ENCODE measurements at places on chromosomes 2 and 18. TPM values are rescaled to one million over a fixed set of nuclear protein-coding genes. Genes with fewer than 3 reads are reported as not detected.
A peak's percentile ranks its signal among the peaks of the same experiment; 100 is the strongest.

GRCh38 chr2:130869441-130870160, 32.9 kb downstream of the ARHGEF4 start:
- peaks cover 14% of the 10 kb centered on the region for H3K27me3 ChIP-seq
- no peak overlapping the region for H3K27ac ChIP-seq
- H3K4me3 ChIP-seq, result no peak overlapping the region
- no peak for DNase-seq
- no peaks in the 10 kb centered on the region for H3K36me3 ChIP-seq

DNA sequence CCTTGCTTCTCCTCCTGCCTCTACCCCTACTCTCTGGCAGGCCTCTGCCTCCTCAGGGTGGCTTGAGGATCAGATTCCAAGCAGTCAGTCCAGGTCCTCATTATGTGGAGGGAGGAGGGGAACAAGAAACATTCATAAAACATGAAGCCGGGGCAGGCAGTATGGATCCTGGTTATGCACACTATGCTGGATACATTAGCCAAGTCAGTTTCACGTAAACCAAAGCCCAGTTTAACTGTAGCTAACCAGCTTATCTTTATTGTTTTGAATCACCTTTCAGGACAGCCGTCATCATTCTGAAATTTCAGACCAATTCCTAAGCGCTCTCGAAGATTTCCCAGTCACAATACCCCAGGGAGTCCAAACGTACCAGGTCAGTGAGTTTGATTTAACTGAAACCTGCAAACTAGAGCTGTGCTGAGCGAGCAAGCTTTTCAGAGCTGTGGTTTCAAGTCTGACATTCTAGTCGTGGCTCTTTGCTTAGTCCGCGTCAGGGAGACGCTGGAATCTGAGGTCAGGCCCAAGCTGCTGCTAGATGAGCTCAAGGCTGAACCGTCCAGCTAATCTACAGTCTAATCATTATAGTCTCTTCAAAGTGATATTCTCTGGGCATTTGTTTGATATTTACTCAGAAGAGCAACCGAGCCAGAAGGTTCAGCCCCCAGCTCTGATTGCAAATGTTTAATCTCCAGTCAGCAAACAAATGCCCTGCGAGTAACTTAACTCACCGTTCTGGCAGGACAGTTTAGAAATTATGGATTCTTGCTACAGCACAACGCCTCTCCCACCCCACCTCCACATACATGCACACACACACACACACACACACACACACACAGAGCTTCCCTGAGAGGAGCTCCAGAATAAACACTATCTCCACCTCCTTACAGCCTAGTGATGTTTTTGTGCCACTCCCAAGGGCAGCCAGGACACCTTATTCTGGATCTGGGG, 63.8 kb upstream of the BZW1 start:
- H3K4me1 ChIP-seq, result peaks cover 38% of the 10 kb centered on the region
- peak overlapping the region; percentile 80 for H3K27ac ChIP-seq
- peaks cover 2% of the 10 kb centered on the region for H3K27me3 ChIP-seq
- peak overlapping the region; percentile 61 for H3K4me3 ChIP-seq
- DNase-seq, result peak; percentile 88

DNA sequence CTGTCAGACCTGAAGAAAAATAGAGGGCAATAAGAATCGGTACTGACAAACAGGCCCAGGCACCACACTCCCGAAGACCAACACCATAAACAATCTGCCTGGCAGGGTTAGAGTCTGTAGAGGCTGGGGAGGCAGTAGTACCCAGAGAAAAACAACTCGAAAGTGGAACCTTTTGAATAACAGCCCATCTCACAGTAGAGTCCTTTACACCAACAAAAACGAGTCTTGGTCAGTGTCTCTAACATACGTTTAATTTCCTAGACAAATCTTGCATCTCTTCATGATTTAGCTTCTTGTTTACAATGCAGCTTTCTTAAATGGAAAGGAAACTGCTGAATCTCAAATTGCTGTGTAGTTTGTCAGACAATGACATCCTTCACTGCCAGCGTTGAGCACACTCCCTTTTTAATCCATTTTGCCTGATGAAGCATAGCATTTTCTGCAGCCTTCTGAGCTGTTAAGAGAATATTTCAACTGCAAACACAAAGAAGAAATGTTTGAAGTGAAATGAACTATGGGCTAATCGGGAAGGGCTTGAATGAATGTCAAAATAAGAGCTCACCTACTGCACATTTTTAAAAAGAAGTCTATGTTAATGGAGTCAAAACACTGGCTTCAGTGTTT, 73.1 kb upstream of the DSG1 start:
- H3K27me3 ChIP-seq, result no peaks in the 10 kb centered on the region
- H3K4me3 ChIP-seq, result no peak overlapping the region
- no peaks in the 10 kb centered on the region for H3K36me3 ChIP-seq
- no peak overlapping the region for H3K27ac ChIP-seq
- no peaks in the 10 kb centered on the region for H3K4me1 ChIP-seq

Gene POTEE
- total RNA-seq, result 0.27 TPM

Gene RBMS1
- 79.8 TPM for total RNA-seq
